ENCODE measurements at places on chromosomes 16 and 17. TPM values are rescaled to one million over a fixed set of nuclear protein-coding genes. Genes with fewer than 3 reads are reported as not detected.

DNA sequence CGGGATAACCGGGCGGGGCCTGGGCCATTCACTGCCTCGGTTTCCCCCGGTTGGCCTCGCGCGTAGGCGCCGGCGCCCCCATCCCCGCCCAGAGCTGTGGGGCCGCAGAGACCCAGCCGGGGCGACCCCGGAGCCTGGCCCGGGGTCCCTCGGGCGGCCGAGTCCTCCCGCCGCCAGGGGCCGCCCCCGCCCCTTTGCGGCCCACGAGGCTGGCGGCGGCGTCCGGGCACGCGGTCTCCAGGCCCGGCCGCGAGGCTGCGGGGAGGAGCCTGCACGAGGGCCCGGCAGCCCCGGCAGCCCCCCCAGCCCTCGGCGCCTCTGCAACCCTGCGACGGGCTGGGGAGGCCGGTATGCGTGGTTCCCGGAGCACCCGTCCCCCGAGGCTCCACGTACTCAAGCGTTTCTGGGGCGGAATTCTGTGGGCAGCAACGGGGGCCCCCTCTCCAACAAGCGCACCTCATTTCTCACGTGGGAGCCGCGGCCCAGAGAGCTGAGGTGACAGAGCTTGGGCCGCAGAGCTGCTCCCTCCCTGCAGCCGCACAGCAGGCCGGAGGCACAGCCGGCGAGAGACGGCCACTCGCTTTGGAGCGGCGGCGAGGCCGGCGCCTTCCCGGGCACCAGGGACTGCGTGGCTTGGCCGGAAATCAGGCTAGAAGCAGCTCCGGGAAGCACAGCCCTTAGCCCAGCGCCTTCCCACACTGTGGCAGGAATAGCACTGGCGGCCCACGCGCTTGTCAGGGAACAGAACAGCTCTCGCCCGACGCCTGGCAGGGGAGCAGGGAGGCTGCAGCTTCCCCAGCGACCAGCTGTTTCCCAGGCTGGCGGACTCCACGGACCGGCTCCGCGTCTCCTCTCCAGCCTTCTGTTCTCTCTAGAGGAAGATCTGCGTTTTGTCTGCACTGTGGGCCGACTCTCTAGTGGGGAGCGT lies 867 bp upstream of the LIMD2 start:
- DNase-seq = peak; percentile 63
- no peaks in the 10 kb centered on the region for H3K27me3 ChIP-seq
- H3K4me3 ChIP-seq = peak overlapping the region; percentile 23
- H3K4me1 ChIP-seq = peaks cover 22% of the 10 kb centered on the region

IL17C gene
- polyA plus RNA-seq = 0.17 TPM

GRCh38 chr17:78895322-78895721 lies 7.7 kb downstream of the CEP295NL start:
- no peaks in the 10 kb centered on the region for H3K27me3 ChIP-seq
- no peaks in the 10 kb centered on the region for H3K36me3 ChIP-seq
- no peaks in the 10 kb centered on the region for H3K4me1 ChIP-seq
- peak; percentile 81 for DNase-seq

- H3K27ac ChIP-seq = no peak overlapping the region
- no peaks in the 10 kb centered on the region for H3K36me3 ChIP-seq
- H3K4me1 ChIP-seq = peaks cover 10% of the 10 kb centered on the region
- peaks cover 20% of the 10 kb centered on the region for H3K27me3 ChIP-seq
These were observed 3.5 kb downstream of the DYNLRB2 start for GRCh38 chr16:80544326-80544725.

- H3K36me3 ChIP-seq = no peaks in the 10 kb centered on the region
- H3K27me3 ChIP-seq = no peaks in the 10 kb centered on the region
- no peak overlapping the region for H3K27ac ChIP-seq
- no peak overlapping the region for H3K4me3 ChIP-seq
- H3K4me1 ChIP-seq = no peaks in the 10 kb centered on the region
These were observed 37.0 kb upstream of the PEMT start for GRCh38 chr17:17628388-17629008.

DNA sequence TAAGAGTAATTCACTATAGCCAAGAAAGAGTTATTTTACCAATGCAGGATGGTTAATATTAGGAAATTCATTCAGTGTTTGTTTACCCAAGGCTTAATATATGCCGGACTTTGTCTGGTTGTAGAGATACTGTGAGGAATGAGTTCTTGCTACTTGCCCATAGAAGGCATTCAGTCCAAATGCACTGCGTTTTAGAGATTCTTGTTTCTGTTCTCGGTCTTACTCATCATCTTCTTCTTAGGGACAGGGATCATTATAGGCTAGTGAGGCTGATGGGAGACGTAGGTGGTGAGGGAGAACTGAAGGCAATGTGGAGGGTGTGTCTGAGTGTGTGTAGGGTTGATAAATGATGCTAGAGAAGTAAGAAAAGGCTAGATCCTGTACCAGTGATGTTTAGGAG lies 90.7 kb downstream of the OR1D5 start:
- H3K4me3 ChIP-seq = no peak overlapping the region
- no peak overlapping the region for H3K27ac ChIP-seq
- DNase-seq = no peak

DNA sequence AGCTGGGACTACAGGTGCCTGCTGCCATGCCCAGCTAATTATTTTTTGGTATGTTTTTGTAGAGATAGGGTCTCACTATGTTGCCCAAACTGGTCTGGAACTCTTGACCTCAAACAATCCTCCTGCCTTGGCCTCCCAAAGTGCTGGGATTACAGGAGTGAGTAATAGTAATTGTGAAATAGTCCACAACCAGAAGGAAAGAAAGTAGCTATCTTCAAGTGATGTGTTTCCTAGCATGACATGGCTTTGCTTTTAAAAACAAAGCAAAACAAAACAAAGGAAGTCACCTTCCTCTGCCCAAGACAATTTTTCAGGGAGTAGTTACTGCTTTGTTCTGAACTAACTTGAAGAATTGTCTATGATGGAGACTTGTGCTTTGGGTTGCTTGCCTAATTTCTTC lies 27.0 kb downstream of the ATP6V0A1 start:
- no peak for DNase-seq
- H3K4me1 ChIP-seq = peaks cover 7% of the 10 kb centered on the region
- no peak overlapping the region for H3K27ac ChIP-seq
- H3K36me3 ChIP-seq = peaks cover 7% of the 10 kb centered on the region
- H3K4me3 ChIP-seq = no peak overlapping the region
- H3K27me3 ChIP-seq = no peaks in the 10 kb centered on the region

GRCh38 chr16:28543072-28543471 lies 4.3 kb upstream of the NUPR1 start:
- H3K4me1 ChIP-seq = no peaks in the 10 kb centered on the region
- no peaks in the 10 kb centered on the region for H3K27me3 ChIP-seq
- H3K27ac ChIP-seq = no peak overlapping the region
- no peak for DNase-seq
- no peaks in the 10 kb centered on the region for H3K36me3 ChIP-seq

GRCh38 chr17:37179893-37180292 lies 195.9 kb upstream of the C17orf78 start:
- peak; percentile 82 for DNase-seq
- H3K27ac ChIP-seq = peak overlapping the region; percentile 67
- H3K4me3 ChIP-seq = no peak overlapping the region
- H3K36me3 ChIP-seq = peaks cover 6% of the 10 kb centered on the region

- H3K4me1 ChIP-seq = peaks cover 21% of the 10 kb centered on the region
- no peak for DNase-seq
- peaks cover 47% of the 10 kb centered on the region for H3K36me3 ChIP-seq
- no peak overlapping the region for H3K4me3 ChIP-seq
- H3K27me3 ChIP-seq = no peaks in the 10 kb centered on the region
These were observed 3.8 kb downstream of the FUS start for GRCh38 chr16:31183432-31184428.

- no peaks in the 10 kb centered on the region for H3K4me1 ChIP-seq
- H3K27me3 ChIP-seq = no peaks in the 10 kb centered on the region
- H3K27ac ChIP-seq = no peak overlapping the region
- DNase-seq = no peak
These were observed 55.6 kb upstream of the GNG13 start for GRCh38 chr16:856101-856500.

TBC1D3B gene
- polyA plus RNA-seq = 1.7 TPM

DNA sequence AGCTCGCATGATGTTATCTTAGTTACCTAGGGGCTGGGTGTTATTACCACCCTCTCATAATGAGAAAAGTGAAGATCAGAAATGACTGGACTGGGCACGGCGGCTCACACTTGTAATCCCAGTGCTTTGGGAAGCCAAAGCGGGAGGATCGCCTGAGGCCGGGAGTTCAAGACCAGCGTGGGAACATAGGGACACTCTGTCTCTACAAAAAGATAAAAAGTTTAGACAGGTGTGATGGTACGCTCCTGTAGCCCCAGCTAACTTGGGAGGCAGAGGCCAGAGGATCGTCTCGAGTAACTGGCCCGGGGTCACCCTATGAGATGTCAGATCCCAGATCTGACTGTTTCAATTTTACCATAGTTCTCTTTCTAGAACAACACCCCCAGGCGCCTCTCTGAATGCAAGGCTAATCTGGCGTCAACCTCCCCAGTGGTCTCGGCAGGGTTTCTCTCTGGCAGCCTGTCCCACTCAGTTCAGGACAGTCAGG lies 1.9 kb upstream of the CCDC102A start:
- no peak for DNase-seq
- H3K4me3 ChIP-seq = no peak overlapping the region
- H3K4me1 ChIP-seq = peaks cover 16% of the 10 kb centered on the region
- no peaks in the 10 kb centered on the region for H3K36me3 ChIP-seq
- H3K27ac ChIP-seq = no peak overlapping the region
- H3K27me3 ChIP-seq = peaks cover 3% of the 10 kb centered on the region

GRCh38 chr17:75086496-75087181 lies 1.1 kb upstream of the SLC16A5 start:
- peaks cover 41% of the 10 kb centered on the region for H3K4me1 ChIP-seq
- H3K27ac ChIP-seq = no peak overlapping the region
- no peak overlapping the region for H3K4me3 ChIP-seq
- no peaks in the 10 kb centered on the region for H3K27me3 ChIP-seq
- no peaks in the 10 kb centered on the region for H3K36me3 ChIP-seq

LPO gene
- not detected for polyA plus RNA-seq

- peak overlapping the region; percentile 39 for H3K27ac ChIP-seq
- H3K27me3 ChIP-seq = peaks cover 47% of the 10 kb centered on the region
- peaks cover 31% of the 10 kb centered on the region for H3K4me1 ChIP-seq
- H3K36me3 ChIP-seq = no peaks in the 10 kb centered on the region
- peak overlapping the region; percentile 49 for H3K4me3 ChIP-seq
These were observed 1.6 kb downstream of the ZNF423 start for GRCh38 chr16:49854188-49854795.

GRCh38 chr16:87712184-87712762 lies 53.5 kb downstream of the KLHDC4 start:
- no peak for DNase-seq
- H3K36me3 ChIP-seq = peaks cover 4% of the 10 kb centered on the region
- H3K4me1 ChIP-seq = no peaks in the 10 kb centered on the region
- H3K27me3 ChIP-seq = no peaks in the 10 kb centered on the region
- no peak overlapping the region for H3K4me3 ChIP-seq

DNA sequence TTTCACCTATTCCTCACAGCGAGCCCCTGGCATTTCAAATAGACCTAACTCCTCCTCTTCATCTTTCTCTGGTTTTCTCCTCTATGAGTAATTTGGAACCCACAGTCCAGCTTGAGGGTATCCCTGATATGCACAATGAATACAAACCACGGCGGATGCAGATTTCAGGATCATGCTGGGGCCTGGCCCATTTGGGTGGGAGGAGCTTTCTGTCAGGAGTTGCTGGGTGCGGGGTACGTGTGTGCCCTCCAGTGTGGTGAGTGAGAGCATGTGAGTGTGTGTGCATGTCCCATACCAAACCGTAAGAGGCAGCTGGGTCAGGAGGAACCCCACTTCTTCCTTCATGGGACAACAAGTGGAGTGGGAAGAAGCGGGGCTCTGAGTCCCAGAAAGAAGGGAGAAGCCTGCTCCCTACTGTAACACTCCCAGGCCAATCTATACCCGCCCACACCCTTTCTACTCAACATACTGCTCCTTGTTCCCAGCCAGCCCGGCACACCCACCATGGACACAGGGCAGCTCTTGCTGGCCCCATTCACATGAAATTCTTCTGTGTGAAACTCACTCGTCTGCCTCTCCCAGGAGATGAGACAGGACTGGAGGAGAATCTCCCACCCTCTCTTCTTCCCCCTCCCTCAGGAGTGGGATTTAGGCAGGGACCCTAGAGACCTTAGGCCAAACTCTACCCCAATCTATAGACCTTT lies 18.4 kb downstream of the CNTNAP1 start:
- H3K27me3 ChIP-seq = no peaks in the 10 kb centered on the region
- H3K27ac ChIP-seq = no peak overlapping the region
- H3K36me3 ChIP-seq = peaks cover 10% of the 10 kb centered on the region
- DNase-seq = no peak
- no peak overlapping the region for H3K4me3 ChIP-seq

DNA sequence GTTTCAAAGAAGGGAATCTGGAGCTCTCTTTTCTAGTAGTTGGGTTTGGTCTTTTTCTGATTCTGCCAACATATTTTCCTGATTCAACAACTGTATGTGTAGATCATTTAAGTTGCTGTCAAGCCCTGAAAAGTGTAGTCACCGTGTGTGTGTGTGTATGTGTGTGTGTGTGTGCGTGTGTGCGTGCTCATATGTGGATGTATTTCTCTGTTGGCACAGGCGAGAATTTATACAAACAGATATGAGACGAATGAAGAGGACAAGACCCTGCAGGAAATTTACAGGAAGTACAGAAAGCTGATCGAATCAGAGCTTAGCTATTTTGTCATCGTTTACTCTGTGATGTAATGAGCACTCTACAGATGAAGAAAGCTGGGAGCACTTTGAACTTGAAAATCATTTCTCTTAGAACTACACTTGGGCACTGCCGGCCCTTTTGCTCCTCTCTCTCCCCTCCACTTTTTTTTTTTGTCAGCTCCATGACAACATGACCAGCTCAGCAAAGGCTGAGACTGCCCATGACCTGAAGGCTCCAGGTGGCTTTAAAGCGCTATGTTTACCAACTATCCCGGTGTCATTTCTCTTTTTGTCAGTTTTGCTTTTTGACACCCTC lies 11.2 kb downstream of the FBXO39 start:
- H3K4me3 ChIP-seq = no peak overlapping the region
- H3K27me3 ChIP-seq = peaks cover 15% of the 10 kb centered on the region
- no peak for DNase-seq

- H3K4me1 ChIP-seq = peaks cover 15% of the 10 kb centered on the region
- no peak within 1 kb of the TSS for H3K27ac ChIP-seq
- H3K4me3 ChIP-seq = no peak within 1 kb of the TSS
- DNase-seq = no peak
These were observed at the start of gene TMEM95 for GRCh38 chr17:7355053-7355452. Gene TMEM95, plus strand, starts transcription at chr17:7355156. Its CDS starts 49 bp downstream, at chr17:7355205.

RPA1 gene
- 48.9 TPM for polyA plus RNA-seq

WNK4 gene
- 0.48 TPM for polyA plus RNA-seq

RAB11FIP3 gene
- polyA plus RNA-seq = 19.3 TPM

- H3K4me1 ChIP-seq = peaks cover 11% of the 10 kb centered on the region
- no peaks in the 10 kb centered on the region for H3K27me3 ChIP-seq
- H3K27ac ChIP-seq = no peak overlapping the region
These were observed 1.7 kb downstream of the TSPAN10 start for GRCh38 chr17:81638683-81639082.

MT4 gene
- polyA plus RNA-seq = not detected

CASKIN2 gene
- polyA plus RNA-seq = 13.0 TPM
